Activated naive CD8-positive, alpha-beta T cell treated with anti-CD3 and anti-CD28 coated beads, Interleukin-2, amount 10 ng/mL, durations not matched to agents 7 days and 5 days (primary cell): ENCODE measurements at places on chromosomes 3 and 15.

DNA sequence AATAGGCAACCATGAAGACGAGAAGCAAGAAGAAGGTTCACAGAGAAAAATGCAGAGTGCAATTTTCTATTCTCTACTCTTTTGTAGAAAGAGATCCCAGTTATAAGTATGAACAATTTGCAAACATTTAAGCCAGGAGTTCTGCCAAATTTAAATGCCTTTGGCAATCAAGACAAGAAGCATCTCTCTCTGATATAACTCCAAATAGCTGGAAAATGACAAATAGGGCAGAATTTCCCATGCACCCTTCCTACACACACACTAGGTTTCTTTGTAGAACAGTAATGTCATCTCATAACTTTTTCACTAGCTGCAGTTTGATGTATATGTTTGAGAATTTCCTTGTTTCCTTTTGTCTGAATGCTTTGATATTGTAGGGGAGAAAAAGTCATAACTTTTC is 333.5 kb upstream of the AZI2 start:
- DNase-seq = no peak

GRCh38 chr15:45126535-45127158 is 3.0 kb downstream of the DUOXA1 start:
- DNase-seq = no peak

DNA sequence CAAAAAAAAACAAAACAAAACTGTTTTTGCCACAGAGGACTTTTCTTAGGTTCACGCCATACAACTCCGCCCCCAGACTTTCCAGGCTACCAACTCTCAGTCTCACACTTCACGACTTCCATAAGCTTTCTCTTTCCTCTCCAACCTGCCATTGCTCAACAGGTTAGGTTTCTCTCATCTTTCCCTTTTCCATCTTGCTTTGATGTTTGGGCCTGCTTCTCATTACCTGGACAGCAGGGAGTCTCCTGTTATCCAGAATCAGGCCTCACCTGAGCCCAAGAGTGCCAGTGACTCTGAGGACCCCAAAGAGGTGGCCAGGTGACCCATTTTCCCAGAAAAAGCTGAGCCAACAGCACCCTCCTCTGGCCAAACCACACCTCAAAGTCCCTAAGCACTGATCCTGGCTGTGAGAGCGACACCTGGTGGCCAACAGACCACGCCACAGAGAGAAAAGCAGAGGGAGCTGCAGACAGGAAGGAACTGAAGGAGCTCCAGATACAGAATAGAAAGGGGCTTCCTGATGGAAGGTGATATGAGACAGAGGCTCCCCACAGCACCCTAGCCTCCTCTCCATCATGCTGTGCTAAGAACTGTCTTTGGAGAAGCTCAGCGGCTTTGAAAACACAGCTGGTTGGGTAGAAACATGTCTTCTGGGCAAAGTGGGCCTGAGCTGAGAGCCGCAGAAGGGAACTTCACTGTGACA is 4.0 kb downstream of the CCDC51 start:
- peak; percentile 84 for DNase-seq

DNA sequence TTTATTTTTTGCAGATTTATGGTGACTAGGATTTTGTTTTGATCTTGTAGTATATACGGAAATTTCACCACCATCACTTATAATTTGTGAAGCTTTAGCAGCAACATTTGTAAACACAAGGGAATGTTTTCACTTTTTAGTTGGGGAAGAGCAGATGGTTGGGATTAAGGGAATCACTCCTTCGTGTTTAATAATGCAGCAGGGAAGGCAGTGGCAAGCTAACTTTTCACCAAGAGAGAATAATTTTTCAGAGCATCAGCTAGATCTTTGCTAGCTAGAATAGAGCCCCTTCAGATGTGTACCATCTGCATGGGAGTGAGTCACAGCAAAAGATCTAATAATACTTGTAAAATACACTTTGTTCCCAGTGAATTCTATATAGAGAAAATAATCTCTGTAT is 632.7 kb downstream of the CADM2 start:
- no peak for DNase-seq

DNA sequence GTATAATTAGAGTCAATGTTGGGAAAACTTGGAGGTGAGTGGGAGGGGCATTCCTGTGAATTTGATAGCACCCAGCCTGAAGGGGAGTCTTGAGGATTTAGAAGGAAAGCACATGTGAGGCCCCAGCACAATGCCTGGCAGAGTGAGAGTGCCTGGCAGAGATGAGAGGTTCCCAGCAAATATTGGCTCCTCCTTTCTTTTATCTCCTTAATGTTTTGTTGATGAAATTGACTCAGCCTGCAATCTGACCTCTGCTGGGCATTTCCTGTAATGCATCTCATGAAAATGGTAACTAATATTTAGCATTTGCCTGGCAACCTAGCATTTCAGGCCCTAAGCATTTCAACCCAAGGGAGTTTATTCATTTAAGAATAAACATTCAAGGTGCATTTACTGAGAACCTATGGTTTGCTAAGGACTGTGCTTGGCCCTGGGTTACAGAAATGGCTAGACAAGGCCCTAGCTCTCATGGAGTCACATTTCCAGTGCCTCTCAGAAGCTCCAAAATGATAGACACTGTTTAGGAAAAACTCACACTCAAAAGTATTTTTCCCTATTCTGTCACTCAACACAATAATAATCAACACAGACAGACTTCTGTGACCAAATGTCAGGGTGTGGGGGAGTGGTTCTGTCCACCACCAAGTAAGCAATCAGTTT is 19.0 kb downstream of the PDHB start:
- no peak for DNase-seq

GRCh38 chr15:52338058-52338457 is 42.5 kb upstream of the MYO5C start:
- DNase-seq = no peak

GRCh38 chr3:115099134-115099985 is 47.7 kb downstream of the ZBTB20 start:
- DNase-seq = no peak

- no peak for DNase-seq
These were observed 36.1 kb downstream of the TYRO3 start for GRCh38 chr15:41594801-41595746.

GRCh38 chr3:12436514-12437220 is 47.6 kb upstream of the TSEN2 start:
- no peak for DNase-seq

DNA sequence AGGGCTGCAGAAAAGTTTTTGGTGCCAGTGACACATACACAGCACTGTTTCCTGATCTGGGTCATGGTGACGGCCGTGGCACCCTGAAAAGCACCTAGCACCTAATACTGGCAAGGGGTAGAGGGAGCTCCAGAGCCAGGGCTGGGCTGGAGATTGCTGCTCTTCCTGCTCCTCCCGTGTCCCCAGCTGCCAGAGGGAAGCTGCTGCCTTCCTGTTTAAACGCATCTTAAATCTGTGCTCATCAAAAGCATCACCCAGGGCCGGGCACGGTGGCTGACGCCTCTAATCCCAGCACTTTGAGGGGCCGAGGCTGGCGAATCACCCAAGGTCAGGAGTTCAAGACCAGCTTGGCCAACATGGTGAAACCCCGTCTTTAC is 156.7 kb upstream of the MEF2A start:
- DNase-seq = no peak

DNA sequence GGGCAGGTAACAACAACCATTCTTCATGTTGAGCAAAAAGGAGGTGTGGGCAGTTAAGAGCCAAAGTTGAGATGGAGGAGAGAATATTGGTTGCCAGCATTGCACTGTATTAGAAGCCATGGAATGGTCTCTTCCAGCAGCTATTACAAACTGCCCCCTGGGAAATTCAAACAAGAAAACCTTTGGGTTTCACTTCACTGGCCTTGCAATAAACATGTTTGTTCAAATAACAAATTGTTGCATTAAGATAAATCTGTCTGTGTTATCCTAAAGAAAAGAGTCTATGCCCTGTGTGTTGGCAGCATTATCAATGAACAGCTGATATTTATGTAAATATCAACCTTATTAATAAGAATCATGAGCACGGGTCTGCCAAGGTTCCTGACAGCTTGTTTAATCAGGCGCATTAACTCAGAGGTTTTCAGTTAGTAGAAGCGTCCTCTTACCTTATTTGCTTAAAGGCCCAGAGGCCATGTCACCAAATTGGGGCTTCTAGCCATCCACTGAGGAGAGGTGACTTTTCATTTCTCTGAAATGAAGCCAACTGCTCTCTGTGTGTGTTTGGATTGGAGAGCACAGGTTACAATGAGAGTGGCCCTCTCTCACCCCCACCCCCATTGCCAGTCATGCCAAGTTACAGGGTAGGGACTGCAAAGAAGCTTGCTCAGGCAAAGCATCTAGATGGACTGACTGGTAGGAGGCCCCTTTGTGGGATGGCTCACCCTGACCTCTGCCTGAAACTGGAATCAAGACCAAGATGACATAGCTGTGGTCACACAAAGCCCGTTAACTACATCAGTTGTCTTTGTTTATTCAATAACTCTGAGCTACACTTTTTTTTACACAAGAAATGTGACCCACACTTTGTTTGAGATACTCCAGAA is 10.5 kb downstream of the FILIP1L start:
- no peak for DNase-seq

- no peak for DNase-seq
These were observed 21.3 kb upstream of the RAB11A start for GRCh38 chr15:65847989-65848388.

DNA sequence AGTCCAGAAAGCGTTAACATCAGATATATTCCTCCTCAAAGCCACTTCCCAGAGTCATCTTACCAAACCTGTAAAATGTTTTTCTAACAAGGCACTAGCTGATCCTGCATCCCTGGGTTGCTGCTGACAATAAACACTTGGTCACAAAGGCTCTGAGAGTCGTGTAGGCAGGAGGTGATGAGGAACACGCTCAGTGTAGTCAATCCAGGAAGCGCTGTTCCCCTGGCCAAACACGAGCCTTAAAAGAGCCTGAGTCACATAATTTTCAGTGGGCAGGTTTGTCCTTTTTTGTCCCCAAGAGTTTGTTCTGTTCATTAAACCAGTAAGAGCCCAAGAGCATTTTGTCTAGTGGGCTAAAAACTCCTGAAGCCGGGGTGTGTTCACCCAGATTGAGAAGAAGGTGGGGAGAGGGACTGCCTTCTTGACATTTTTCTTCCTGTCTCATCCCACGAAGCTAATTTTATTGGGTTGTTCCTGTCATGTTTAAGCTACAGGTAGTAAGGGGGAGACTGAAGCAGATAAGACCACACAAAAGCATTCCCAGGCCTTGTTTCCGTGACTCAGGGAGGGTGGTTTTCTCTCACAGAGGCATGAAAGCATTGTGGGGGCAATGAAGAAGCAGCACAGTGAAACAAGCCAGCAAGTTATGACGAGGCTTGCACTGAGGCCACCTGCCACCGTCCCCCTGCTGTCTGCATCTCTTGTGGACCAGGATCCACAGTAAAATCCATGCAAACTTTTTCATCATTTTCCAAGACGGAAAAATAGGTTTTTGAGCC is 73.7 kb downstream of the FOXB1 start:
- no peak for DNase-seq

DNA sequence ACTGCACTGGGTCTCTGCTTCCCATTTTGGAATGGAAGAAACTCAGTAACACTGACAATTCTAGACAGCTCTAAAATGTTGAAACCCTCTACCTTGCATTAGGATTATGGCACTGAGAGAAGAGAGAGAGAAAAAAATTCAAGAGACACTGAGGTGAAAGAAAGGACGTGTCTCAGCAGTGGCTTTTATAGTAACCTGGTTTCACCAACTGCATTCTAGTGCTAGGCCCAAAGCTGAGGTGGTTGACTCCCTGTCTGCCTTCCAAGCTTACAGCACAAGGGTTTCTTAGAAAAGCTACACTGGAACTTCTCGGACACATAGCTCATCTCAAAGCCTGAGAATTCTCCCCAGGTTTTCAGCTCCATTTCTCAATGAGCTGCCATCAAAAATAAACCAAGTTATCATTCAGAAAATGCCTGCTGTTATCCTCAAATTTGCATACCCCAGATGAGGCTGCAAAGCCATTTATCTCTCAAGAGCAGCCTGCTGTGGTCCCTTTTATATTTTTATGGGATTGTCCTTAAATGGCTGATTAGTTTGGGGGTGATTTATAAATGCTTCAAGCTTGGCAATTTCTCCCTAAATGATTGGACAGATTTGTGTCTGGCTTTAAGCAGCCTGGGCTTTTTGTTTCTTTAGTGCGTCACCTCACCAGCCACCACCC is 279.9 kb downstream of the EBLN2 start:
- no peak for DNase-seq

DNA sequence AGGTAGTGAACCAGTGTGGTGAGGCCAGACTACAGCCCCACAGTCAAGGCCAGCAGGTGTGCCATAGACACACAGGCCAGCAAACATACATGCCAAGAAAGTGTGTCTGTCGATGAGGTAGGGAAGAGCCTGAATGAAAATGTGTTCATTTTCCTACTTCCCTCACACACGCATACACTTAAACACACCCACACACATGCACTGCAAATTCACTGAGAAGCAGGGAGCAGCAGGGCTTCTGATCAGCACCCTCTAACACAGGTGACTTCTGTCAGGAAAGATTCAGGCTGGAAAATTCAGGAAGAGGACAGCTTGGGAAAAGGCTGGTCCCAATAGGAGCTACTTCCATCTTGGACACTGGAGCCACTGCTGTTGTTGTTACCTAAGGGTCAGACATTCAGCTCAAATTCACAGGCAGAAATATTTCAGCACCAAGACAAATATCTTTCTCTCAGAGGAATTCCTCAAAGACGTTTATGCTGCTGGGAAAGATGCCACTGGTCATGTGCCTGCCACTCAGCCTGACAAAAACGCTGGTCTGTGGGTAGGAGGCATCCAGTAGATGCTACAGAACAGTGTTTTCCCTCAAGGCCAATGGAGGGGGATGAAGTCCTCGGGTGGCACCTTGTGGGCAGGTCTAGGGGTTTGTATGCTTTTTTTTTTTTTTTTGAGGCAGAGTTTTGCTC is 40.9 kb upstream of the LARS2 start:
- no peak for DNase-seq

GRCh38 chr3:8457039-8457438 is 44.6 kb upstream of the LMCD1 start:
- no peak for DNase-seq

GRCh38 chr3:158213461-158213860 is 103.6 kb downstream of the RSRC1 start:
- no peak for DNase-seq

DNA sequence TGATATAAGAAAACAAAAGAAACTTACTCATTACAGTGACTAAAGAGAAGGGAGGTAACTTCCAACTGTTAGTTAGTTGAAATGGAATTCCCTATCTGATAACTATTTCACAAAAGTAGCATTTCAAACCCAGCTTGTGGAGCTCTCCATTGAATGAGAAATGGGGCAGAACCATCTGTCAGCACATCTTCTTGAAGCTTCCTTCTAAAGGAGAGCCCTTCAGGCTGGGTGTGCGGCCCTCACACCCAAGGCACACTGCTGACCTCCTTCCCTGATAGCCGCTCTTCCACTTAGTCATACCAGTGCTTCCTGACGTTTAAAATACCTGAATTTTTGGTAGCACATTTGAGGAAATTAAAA is 28.1 kb upstream of the VEPH1 start:
- no peak for DNase-seq

- DNase-seq = no peak
These were observed 9.2 kb downstream of the PPM1L start for GRCh38 chr3:160765211-160765610.

DNA sequence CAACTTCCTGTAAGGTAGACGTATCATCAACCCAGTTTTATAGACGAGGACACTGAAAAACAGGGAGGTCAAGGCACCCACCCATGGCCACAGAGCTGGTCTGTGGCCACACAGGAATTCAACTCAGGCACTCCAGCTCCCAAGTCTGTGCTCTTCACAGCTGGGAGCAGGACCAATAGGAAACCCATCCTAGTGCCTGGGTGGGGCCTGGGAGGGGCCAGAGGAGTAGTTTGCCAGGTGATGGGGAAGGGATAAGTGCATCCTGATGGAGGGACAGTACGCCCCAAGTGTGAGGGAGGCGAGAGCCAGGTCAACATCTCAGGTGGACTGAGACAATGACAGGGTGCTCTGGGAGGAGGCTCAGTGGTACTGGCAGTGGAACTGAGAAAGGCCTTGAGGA is 22.0 kb downstream of the KIF9 start:
- no peak for DNase-seq
